ENCODE measurements at places on chromosomes 5 and 9. TPM values are rescaled to one million over a fixed set of nuclear protein-coding genes. Genes with fewer than 3 reads are reported as not detected.

The CSF1R gene
- 15.7 TPM for total RNA-seq

The EGFLAM gene
- 5.8 TPM for total RNA-seq

The ORM2 gene
- not detected for total RNA-seq

The SPDL1 gene
- 29.8 TPM for total RNA-seq

The IRX1 gene
- total RNA-seq, result 12.7 TPM

The PCDHB7 gene
- 8.5 TPM for total RNA-seq

The POLK gene
- 48.7 TPM for total RNA-seq

The SEPTIN8 gene
- total RNA-seq, result 45.9 TPM

The CARTPT gene
- 2.3 TPM for total RNA-seq

The SLCO6A1 gene
- not detected for total RNA-seq

The TTC23L gene
- total RNA-seq, result 7.6 TPM

The DMRTA1 gene
- total RNA-seq, result 0.92 TPM

The GPR150 gene
- 0.23 TPM for total RNA-seq

The PCDHB3 gene
- 13.6 TPM for total RNA-seq

The NUTM2G gene
- total RNA-seq, result not detected

Measured in diencephalon (tissue), 1 donor.